Naive B cell (primary cell): ENCODE measurements at places on chromosomes 16 and 17. TPM values are rescaled to one million over a fixed set of nuclear protein-coding genes. Genes with fewer than 3 reads are reported as not detected.

The ZCCHC14 gene
- polyA plus RNA-seq, result not detected

The RANGRF gene
- polyA plus RNA-seq, result 86.2 TPM

The CSHL1 gene
- not detected for polyA plus RNA-seq

The SPATA20 gene
- polyA plus RNA-seq, result 8.9 TPM

The HEXIM2 gene
- 5.7 TPM for polyA plus RNA-seq
